ENCODE measurements at places on chromosomes 3 and 15.
A peak's percentile ranks its signal among the peaks of the same experiment; 100 is the strongest.

GRCh38 chr3:126212620-126213378 lies 32.4 kb upstream of the ALDH1L1 start:
- DNase-seq, result peak; percentile 88

- DNase-seq, result no peak
These were observed 149.4 kb upstream of the KCNMB2 start for GRCh38 chr3:178386880-178387279.

DNA sequence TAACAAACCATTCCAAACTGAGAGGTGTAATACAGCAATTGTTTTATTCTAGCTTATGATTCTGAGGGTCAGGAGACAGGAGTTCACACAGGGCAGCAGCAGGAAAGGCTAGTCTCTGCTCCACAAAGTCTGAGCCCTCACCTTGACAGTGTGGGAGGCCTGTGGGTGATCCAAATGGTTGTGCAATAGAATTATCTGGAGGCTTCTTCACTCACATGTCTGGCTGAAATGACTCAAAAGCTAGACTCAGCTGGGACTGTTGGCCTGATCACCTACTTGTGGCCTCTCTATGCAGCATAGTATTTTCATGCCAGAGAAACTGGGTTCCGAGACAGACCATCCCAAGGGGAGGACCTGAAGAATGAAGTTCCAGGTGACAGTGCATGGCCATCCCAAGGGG lies 233.9 kb upstream of the UBE2E2 start:
- no peak for DNase-seq

DNA sequence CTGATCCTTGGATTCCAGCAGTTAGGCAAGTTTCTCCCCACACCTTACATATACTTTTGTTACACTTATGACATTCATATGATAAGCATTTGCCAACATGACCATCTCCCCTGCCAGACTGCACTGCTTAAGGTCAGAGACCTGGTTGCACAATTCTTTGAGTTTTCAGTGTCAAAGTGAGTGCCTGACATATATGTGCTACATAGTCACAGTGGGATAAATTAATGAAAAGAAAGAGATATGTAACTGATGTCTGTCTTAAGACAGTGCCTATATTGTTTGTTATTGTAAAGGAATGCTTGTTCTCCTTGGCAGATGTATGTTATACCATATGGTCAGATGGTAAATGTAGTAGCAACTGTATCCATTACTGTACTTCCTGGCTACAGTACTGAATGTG lies 3.5 kb upstream of the DCUN1D1 start:
- no peak for DNase-seq

DNA sequence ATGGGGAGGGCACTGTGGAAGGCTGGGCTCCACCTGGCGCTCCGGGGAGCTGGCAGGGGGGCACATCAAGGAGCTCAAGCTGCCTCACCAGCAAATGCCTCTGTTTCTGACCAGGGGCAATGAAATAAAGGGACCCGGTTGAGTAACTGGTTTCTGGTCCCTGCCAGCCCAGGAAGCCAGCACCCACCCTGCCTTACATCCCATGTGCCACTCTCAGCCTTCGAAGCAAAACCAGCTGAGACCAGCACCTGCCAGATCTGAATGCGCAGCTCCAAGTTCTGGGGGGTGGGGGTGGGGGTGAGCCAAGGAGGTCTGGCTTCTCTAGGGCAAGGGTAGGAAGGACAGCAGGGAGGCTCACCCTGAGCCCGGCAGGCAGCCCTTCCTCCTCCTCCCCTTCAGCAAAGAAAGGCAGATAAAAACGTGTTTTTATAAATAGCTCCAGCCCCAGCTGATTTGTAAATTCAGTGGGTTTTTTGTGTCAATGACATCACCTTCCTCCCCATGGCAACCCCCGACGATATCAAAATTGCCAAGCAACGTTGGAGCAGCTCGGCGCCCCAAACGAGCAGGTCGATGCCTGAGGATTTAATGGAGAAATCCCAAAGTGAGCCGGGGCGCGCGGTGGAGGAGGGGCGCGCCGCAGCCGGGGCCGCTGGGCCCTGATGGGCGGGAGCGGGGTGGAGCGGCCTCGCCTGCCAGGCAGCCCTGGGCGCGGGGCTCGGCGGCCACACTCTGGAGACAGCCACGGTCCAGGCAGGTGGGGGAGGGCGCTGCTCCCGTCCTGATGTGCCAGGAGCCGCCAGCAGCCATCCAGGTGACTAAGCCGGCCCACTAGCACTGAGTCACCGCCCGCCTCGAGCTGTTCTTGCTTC lies at the start of gene PAK6:
Gene PAK6, plus strand, starts transcription at position 532 of the 872 bp plus-strand sequence. CDS start 25,723 bp downstream, outside the sequence.
- peak; percentile 88 for DNase-seq

GRCh38 chr15:98658831-98659699 lies 10.7 kb downstream of the IGF1R start:
- no peak for DNase-seq

DNA sequence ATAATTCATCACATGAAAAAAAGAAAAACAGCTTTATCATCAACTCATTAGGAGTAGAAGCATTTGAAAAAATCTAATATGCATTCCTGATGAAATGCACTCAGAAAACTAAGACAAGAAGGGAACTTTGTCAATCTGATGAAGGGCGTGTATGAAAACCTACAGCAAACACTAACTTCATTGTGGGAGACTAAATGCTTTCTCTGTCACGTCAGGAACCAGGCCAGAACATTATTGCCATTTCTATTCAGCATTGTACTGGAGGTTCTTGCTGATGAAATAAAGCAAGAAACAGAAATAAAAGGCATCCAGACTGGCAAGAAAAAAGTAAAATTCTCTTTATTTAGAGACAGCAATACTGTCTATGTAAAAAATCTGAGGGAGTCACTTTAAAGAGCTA lies 235.2 kb downstream of the GABRB3 start:
- no peak for DNase-seq

- no peak for DNase-seq
These were observed at the start of gene LINGO1 for GRCh38 chr15:77632534-77633133. LINGO1 (minus strand) TSS chr15:77632912; CDS start chr15:77632315, 597 bp downstream.

GRCh38 chr15:48120745-48121144 lies at the start of gene SLC24A5:
SLC24A5 (plus strand) TSS chr15:48120990; CDS start chr15:48121045, 55 bp downstream.
- no peak for DNase-seq

GRCh38 chr15:31392761-31393401 lies 66.2 kb downstream of the KLF13 start:
- DNase-seq, result no peak

GRCh38 chr15:77642793-77643430 lies 10.2 kb upstream of the LINGO1 start:
- peak; percentile 55 for DNase-seq

GRCh38 chr3:33317963-33318709 lies 40.9 kb downstream of the FBXL2 start:
- DNase-seq, result no peak

DNA sequence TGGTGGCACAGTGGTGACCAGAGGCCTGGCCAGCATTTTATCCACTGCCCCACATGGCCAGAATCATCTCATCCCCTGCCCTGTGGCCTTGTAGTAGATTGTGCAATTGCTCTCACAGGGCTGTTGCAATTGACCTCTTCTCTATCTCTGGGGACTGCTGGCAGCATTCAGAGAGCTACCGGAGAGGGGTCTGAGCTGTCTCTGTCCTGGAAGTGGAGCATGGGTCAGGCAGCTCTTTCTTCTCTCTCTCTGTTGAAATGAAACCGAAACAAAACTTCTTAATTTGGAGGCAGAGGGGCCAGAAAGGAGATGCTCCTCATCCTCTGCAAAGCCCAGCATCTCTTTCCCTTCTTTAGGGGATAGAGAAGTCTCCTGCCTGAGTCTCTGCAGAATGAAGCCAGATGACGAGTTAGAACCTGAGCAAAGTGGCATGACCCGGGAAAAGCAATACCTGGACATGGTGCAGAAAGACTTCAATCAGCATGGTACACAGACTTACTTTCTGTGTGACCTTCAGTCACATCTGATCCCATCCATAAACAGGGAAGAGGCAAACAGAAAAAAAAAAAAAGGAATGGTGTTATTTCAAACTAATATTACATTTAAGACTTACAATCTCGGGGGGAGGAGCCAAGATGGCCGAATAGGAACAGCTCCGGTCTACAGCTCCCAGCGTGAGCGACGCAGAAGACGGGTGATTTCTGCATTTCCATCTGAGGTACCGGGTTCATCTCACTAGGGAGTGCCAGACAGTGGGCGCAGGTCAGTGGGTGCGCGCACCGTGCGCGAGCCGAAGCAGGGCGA lies 144.5 kb upstream of the BCL6 start:
- DNase-seq, result peak; percentile 40

DNA sequence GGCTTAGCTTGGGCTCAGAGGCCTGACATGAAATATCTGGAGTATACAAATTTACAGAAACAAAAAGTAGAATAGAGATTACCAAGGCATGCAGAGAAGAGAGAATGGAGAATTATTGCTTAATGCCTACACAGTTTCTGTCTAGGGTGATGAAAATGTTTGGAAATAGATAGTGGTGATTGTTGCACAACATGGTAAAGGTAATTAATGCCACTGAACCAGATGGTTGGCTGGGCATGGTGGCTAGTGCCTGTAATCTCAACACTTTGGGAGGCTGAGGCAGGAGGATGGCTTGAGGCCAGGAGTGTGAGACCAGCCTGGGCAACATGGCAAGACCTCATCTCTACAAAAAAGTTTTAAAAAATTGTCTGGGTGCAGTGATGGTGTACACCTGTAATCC lies 46.6 kb upstream of the OSBPL11 start:
- no peak for DNase-seq

DNA sequence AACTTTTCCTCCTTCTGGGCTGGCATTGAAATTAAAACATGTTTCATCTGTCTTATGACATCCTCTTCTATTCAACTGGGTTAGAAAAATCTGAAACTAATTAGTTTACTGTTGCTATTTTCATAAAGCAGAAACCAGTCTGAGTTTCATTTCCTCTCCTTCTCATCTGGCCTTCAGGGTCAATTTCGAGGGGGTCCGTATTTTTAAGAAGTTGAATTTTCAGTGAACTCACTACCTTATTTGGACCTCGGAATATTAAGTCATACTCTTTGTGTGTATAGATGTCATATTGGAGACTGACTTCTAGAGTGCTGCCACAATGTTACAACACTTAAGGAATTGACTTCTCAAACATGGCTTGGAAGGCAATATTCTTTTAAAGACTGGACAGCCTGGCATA lies 485.9 kb downstream of the SQOR start:
- no peak for DNase-seq

- no peak for DNase-seq
These were observed 1.5 kb downstream of the PLCL2 start for GRCh38 chr3:16886303-16886683.

DNA sequence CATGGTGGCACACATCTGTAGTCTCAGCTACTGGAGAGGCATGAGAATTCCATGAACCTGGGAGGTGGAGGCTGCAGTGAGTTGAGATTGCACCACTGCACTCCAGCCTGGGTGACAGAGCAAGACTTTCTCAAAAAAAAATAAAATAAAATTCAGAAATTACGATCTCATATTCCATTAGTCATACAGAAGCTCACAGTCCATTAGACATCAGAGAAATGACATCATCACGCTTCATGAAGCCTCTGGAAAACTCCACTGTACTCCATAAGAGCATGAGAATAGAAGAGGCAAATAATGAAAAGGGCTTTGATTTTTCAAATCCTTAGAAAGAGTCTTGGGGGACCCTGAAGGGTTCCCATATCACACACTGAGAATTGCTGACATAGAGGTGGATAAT lies 145.0 kb upstream of the MITF start:
- DNase-seq, result no peak

GRCh38 chr3:189040656-189041335 lies 131.0 kb upstream of the TPRG1 start:
- no peak for DNase-seq

DNA sequence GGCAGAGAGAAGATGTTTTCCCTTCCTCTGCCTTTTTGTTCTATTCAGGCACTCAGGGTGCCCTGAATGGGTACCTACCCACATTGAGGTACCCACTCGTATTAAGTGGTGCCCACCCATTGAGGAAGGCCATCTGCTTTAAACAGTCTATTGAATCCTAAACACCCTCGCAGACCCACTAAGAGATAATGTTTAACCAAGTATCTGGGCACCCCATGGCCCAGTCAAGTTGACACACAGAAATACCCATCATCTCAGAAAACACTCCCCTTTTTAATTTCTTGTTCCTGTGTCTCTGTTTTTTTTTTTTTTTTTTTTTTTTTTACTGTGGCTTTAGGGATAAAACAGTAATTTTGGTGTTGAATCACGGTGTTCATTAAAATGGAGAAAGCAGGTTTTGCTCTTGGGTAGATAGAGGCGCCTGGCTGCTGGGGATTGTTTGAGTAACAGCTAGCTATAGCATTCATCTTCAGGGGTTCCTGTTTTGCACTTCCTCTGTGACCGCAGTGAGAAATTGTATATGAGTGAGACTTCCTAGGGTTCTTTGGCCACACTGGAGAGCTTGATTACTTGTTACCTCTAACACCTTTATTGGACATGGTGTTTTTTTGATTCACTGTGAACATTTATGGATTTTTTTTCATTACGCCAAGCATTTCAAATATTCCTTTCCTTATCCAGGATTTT lies 259.1 kb downstream of the PTPRG start:
- DNase-seq, result no peak

All from ELF-1 (cell line).